Temporal lobe (tissue), 4 donors: ENCODE measurements at places on chromosomes 3 and 15. TPM values are rescaled to one million over a fixed set of nuclear protein-coding genes. Genes with fewer than 3 reads are reported as not detected.

Gene CORO2B
- 28.0 TPM for total RNA-seq

Gene CD80
- 0.49 TPM for total RNA-seq

Gene CACNA2D2
- total RNA-seq: 3.9 TPM

Gene CPNE9
- total RNA-seq: 0.49 TPM

Gene ARL6
- total RNA-seq: 32.7 TPM

Gene GRK7
- 0.25 TPM for total RNA-seq

Gene MESP2
- total RNA-seq: not detected

Gene AADACL2
- total RNA-seq: not detected

Gene THPO
- total RNA-seq: under 0.01 TPM

Gene GASK1A
- total RNA-seq: 4.9 TPM

Gene ARPIN
- total RNA-seq: 14.5 TPM
